ENCODE measurements at places on chromosomes 2 and 18. TPM values are rescaled to one million over a fixed set of nuclear protein-coding genes. Genes with fewer than 3 reads are reported as not detected.

The CWC22 gene
- total RNA-seq, result 13.0 TPM

The SERPINB13 gene
- total RNA-seq, result not detected

The MEP1B gene
- total RNA-seq, result 0.19 TPM

The ALLC gene
- not detected for total RNA-seq

The KCTD18 gene
- total RNA-seq, result 9.7 TPM

The EFR3B gene
- total RNA-seq, result 0.28 TPM

The TCF7L1 gene
- total RNA-seq, result 5.1 TPM

The TUBB8B gene
- not detected for total RNA-seq

The MFSD6 gene
- total RNA-seq, result 4.4 TPM

The WNT6 gene
- not detected for total RNA-seq

The GALNT5 gene
- 6.4 TPM for total RNA-seq

The MARCHF4 gene
- total RNA-seq, result 7.2 TPM

The ARHGAP28 gene
- 0.28 TPM for total RNA-seq

The C1QL2 gene
- total RNA-seq, result not detected

The FAM124B gene
- 130 TPM for total RNA-seq

The ANKRD29 gene
- total RNA-seq, result 0.85 TPM

The MAP3K19 gene
- not detected for total RNA-seq

The RBFA gene
- 34.3 TPM for total RNA-seq

The PSMA8 gene
- total RNA-seq, result not detected

The TP53I3 gene
- total RNA-seq, result 49.7 TPM

The ZNF385B gene
- not detected for total RNA-seq

The BOK gene
- total RNA-seq, result 51.2 TPM

The CDK15 gene
- total RNA-seq, result not detected

The CHRND gene
- total RNA-seq, result not detected

The NTSR2 gene
- not detected for total RNA-seq

The STARD6 gene
- not detected for total RNA-seq

The ACVR1C gene
- not detected for total RNA-seq

The PAIP2B gene
- total RNA-seq, result 0.54 TPM

The FAHD2B gene
- 5.8 TPM for total RNA-seq

The IL37 gene
- not detected for total RNA-seq

The XIRP2 gene
- not detected for total RNA-seq

The IL18RAP gene
- not detected for total RNA-seq

The CTAGE1 gene
- total RNA-seq, result 0.09 TPM

The CRYGC gene
- not detected for total RNA-seq

The ASB18 gene
- not detected for total RNA-seq

The UBR3 gene
- 25.6 TPM for total RNA-seq

The CMPK2 gene
- total RNA-seq, result 1.5 TPM

The REEP1 gene
- 0.09 TPM for total RNA-seq

The GAL3ST2 gene
- not detected for total RNA-seq

The FMNL2 gene
- total RNA-seq, result 40.3 TPM

The MYO5B gene
- 0.54 TPM for total RNA-seq

The SEMA4C gene
- total RNA-seq, result 18.2 TPM

The DUSP11 gene
- total RNA-seq, result 20.4 TPM

The CEP68 gene
- total RNA-seq, result 19.9 TPM

The DHRS9 gene
- total RNA-seq, result 17.0 TPM

The EVX2 gene
- not detected for total RNA-seq

The CABLES1 gene
- 22.7 TPM for total RNA-seq

The ARHGEF4 gene
- total RNA-seq, result 0.09 TPM

The KIAA2012 gene
- total RNA-seq, result not detected

The GLI2 gene
- total RNA-seq, result 0.38 TPM

The CACNB4 gene
- 0.18 TPM for total RNA-seq

The RTP5 gene
- total RNA-seq, result not detected

The DSG4 gene
- not detected for total RNA-seq

The KCNIP3 gene
- 0.47 TPM for total RNA-seq

The IGFBP5 gene
- 52.9 TPM for total RNA-seq
